ENCODE measurements at places on chromosomes 6 and 20.

GRCh38 chr6:140857739-140858380, 1274.9 kb upstream of the GJE1 start:
- no peak for DNase-seq

DNA sequence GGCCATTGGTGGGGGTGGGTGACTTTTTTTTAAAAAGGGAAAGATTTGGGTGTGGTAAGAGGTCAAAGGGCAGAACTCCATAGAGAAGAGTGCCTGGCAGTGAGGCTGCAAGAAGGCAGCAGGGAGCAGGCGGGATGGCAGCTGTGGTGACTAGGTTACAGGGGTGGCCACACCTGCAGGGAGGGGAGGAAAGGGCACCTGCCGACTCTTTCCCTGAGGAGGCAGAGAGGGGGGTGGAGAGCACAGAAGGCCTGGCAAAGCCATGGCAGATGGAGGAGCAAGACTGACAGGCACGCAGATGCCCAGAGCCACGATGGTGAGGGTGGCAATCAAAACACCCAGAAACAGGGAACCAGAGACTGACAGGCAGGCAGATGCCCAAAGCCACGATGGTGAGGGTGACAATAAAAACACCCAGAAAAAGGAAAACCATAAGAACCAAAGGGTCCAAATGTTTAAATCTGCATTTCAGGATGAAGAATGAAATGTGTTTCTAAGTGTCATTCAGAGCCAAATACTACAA, 19.3 kb downstream of the CST7 start:
- no peak for DNase-seq

- DNase-seq, result no peak
Observed at GRCh38 chr6:135286962-135287538, 105.9 kb downstream of the MYB start.

DNA sequence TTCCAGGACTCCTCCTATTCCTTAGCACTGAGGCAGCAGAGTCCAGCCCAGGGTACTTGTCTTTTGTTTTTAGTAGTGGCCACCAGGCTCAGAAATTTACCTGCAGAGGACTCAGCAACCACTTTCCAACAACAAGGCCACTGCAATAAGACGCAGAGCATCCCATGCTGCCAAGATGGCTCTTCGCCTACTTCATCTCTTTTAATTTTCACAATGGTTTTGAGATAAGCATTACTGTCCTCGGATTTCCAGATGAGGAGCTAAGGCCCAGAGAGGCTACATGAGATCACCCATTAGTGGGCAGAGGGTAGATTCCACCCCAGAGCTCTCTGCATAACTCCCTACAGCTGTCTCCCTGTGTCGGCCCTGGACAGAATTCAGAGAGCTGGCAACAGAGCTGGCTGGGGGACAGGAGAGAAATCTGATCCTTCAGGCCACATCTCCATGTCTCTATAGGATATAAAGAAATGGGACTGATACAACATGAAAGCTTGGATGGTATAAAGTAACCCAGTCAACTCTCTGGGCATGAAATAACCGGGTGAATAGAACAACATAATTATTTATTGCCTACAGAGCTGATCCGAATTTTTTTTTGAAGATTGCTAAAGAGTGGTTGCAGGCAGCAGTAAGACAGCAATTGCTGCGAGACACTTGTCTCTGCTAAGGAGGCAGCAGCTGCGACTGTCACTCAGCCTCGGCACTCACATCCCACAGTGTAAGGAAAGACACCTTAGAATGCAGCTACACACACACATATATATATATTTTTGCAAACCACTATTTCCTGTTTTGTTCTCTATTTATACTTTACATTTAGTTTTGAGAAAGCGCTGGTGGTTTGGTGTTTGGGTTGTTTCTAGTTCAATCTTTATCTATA, 37.2 kb downstream of the SCML4 start:
- peak; percentile 8 for DNase-seq

GRCh38 chr6:166806962-166807757, 149.2 kb downstream of the RNASET2 start:
- no peak for DNase-seq

GRCh38 chr6:167829513-167829912, 2.8 kb downstream of the AFDN start:
- no peak for DNase-seq

DNA sequence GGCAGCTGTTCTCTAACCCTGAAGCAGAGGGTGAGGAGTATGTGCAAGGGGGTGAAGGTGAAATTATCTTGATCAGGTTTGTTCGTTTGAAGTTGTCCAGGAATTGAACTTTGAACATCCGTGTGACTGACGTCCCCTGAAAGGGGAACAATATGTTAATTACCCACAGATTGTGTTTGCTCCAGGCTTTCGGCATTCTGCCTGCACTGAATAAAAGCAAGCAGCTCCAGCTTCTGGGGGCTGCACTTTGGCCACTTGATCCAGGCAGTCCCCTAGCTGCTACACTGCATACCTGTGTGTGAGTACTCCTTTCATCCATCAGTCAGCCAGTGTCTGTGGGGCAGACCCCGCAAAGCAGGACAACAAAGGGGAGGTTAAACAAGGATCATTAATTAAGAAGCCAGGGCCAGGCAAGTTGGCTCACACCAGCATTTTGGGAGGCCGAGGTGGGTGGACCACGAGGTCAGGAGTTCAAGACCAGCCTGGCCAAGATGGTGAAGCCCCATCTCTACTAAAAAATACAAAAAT, 104.8 kb upstream of the BTN3A2 start:
- DNase-seq, result no peak

DNA sequence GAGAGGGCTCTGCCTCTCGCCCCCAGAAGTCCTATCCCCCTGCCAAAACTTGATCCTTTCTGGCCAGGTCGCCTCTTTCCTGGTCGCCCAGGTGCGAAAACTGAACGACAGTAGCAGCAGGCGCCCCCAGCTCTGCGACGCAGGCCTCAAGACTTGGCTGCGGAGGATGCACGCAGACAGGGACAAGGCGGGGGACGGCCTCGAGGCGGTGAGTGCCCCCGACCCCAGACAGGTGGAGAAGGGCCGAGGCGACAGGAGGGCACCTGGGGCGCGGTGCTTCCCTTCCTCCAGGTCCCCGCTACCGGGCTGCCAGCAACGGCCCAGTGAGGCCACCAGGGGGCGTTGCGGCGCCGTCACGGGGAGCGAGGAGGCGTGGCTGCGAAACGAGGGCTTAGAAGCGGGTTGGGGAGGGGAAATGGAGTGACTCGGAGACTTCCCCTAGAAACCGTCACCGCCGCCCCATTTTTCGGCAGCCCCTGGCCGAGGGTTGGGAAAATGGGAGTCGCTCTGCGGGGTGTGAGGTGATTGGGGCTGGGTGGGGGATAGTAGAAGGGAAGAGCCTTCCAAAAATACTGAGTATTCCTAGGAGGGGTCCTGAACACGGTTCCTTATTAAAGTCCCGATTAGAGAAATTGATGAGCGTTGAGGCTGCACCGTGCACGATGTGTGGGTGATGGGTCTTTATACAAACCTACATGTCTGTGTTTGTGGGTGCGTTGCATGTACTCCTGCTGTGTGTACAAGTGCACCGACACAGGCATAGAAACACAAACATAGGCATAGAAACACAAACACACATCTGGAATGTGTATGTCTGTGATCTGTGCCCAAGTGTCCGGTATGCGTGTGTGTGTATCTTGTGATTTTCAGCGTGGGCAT, 44.6 kb downstream of the ARHGAP40 start:
- peak; percentile 84 for DNase-seq

DNA sequence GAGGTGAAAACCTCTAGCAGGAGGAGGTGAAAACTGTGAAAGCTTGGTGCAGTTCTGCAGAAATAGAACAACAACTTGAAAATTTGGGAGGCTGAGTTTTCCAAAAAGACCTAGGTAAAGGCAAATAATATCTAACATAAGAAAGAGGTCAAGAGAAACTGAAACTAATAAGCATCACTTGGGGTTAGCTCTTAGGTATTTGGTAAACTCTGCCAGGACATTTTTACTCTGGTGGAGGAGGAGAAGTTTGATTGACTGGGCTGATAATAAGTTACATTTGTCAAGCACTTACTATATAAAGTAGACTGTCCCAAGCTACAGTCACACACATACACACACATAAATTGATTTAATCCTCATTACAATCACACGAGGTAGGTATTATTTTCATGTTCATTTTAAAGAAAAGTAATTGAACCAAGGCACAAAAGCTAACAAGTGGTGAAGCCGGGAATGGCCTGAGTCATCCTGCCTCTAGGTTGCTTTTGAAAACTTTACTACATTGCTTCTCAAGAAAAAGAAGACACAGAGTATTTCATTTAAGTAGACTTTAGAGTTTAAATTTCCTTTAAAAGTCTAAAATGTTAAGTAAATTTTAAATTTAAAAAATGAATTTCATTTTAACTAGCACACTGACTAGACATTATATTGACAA, 275.5 kb downstream of the PTPRK start:
- DNase-seq, result no peak

- no peak for DNase-seq
Observed at GRCh38 chr6:33828452-33828763, 24.6 kb upstream of the MLN start.

- DNase-seq, result no peak
Observed at GRCh38 chr6:30880698-30881252, 3.5 kb upstream of the DDR1 start.

- DNase-seq, result no peak
Observed at GRCh38 chr6:33577106-33577535, 3.0 kb downstream of the BAK1 start.

DNA sequence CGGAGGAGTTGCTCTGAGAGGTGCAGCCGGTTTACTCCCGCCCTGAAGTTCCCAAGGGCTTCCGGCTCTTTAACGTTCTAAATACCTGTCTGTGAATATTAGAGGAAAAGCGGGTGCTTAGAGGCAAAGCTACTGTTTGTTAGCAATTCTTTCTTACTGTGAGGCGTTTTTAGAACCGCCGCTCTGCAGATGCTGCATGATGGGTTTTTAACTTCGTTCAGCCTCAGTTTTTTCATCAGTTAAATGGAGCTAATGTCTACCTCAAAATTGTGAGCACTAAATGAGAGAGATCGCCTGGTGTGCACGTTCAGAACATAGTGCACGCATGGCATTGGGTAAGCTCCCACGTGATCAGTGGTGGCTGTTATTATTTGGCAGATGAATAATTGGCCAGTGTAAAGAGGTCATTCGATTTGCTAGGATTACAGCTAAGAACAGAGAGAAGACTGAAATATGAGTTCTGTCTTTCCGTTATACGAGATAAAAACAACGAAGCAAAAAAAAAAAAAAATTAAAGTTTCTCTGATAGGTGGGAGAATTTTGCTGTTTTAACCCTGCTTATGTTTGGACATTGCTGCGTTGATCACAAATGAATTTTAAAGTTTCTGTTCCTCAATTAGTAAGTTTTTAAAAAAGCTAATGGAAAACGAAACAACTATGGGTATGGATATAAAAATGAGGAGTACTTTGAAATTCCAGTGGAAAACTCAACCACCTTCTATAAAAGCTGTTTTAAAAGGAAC, 660 bp upstream of the TFB1M start:
- peak; percentile 13 for DNase-seq

GRCh38 chr6:34045771-34046170, 100.1 kb downstream of the GRM4 start:
- DNase-seq, result no peak

GRCh38 chr20:61042506-61043385, 209.3 kb upstream of the CDH4 start:
- DNase-seq, result no peak

GRCh38 chr6:87274660-87275274, 47.6 kb upstream of the SMIM8 start:
- no peak for DNase-seq

GRCh38 chr20:1761116-1761515, 103.5 kb upstream of the SIRPG start:
- no peak for DNase-seq

DNA sequence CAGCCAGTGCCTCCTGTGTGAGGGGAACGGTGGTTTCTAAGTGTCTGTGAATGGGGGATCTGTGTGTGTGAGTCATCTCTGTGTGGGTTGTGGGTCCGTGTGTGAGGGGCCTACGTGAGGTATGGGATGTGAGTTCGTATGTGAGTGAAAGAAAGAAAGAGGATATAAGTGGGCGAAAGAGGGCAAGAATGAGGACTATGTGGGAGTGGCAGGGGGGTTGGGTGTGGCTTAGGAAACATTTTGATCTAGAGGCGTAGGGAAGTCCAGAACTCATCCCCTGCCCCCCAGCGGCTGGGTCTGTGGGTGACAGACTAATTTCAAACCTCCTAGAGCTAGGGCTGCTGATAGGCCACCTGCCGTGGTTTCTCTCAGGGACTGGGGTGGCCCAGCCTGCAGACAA, 35.5 kb downstream of the DHX35 start:
- DNase-seq, result no peak

DNA sequence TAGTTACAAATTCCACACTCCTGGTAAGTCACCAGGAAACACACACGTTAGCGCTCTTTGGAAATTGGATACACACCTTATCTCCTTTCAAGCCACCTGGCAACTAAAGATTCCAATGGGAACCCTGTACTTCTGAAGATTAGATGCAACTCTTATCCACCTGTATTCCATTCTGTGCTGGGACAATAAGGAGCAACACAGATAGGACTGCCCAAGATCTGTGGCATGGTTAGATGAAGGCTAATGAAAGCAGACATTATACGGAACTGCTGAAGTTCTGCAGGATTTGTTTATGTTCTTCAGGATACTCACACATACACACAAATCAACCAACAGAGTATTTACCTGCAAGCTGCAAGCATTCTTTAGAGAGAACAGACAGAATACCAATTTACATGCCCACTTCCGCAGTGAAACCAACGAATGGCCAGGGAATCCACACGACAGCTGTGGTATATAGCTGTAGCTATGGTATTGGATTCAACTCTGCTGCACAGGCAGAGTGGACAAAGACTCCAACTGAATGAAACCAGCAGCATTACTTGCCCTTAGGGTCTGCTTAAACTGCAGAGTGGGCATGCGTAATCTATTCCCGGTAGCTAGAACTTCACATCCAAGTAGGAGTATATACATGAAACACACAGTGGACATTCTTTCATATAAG, 12.0 kb downstream of the NCOA5 start:
- DNase-seq, result no peak

- DNase-seq, result no peak
Observed at GRCh38 chr6:34692280-34692679, 4.3 kb downstream of the ILRUN start.

- DNase-seq, result no peak
Observed at GRCh38 chr20:32543570-32544259, 41.4 kb downstream of the NOL4L start.

Measured in effector memory CD4-positive, alpha-beta T cell (primary cell).